Activated T-cell treated with anti-CD3 and anti-CD28 coated beads for 48 hours (primary cell): ENCODE measurements at places on chromosomes 2 and 18.

GRCh38 chr18:69358212-69358895, 42.3 kb upstream of the DOK6 start:
- DNase-seq = no peak

- no peak for DNase-seq
These were observed 25.9 kb downstream of the ITM2C start for GRCh38 chr2:230890646-230891045.

- no peak for DNase-seq
These were observed 42.4 kb upstream of the NABP1 start for GRCh38 chr2:191635333-191636234.

DNA sequence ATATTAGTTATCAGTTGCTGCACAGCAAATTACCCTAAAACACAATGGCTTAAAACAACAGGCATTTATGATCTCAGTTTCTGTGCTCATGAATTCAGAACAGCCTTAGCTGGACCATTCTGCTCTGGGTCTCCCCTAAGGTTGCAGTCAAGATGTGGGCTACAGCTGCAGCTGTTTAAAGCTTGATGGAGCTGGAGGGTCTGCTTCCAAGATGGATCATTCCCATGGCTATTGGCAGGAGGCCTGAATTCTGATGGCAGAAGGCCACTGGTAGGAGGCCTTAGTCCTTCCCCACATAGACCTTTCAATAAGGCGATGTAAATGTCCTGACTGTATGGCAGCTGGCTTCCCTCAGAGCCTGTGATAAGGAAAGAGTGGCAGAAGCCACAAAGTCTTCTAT, 118.6 kb upstream of the SERPINE2 start:
- DNase-seq = no peak

GRCh38 chr2:100886085-100886484, 66.1 kb downstream of the NPAS2 start:
- no peak for DNase-seq

GRCh38 chr18:57629422-57629821, 7.8 kb upstream of the NARS1 start:
- no peak for DNase-seq

GRCh38 chr18:44945888-44946401, 265.3 kb downstream of the SETBP1 start:
- DNase-seq = no peak

DNA sequence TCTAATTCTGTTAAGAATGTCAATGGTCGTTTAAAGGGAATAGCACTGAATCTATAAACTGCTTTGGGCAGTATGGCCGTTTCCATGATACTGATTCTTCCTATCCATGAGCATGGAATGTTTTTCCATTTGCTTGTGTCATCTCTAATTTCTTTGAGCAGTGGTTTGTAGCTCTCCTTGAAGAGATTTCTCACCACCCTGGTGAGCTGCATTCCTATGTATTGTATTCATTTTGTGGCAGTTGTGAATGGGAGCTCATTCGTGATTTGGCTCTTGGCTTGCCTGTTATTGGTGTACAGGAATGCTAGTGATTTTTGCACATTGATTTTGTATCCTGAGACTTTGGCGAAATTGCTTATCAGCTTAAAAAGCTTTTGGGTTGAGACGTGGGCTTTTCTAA, 38.3 kb upstream of the WDR75 start:
- DNase-seq = no peak

DNA sequence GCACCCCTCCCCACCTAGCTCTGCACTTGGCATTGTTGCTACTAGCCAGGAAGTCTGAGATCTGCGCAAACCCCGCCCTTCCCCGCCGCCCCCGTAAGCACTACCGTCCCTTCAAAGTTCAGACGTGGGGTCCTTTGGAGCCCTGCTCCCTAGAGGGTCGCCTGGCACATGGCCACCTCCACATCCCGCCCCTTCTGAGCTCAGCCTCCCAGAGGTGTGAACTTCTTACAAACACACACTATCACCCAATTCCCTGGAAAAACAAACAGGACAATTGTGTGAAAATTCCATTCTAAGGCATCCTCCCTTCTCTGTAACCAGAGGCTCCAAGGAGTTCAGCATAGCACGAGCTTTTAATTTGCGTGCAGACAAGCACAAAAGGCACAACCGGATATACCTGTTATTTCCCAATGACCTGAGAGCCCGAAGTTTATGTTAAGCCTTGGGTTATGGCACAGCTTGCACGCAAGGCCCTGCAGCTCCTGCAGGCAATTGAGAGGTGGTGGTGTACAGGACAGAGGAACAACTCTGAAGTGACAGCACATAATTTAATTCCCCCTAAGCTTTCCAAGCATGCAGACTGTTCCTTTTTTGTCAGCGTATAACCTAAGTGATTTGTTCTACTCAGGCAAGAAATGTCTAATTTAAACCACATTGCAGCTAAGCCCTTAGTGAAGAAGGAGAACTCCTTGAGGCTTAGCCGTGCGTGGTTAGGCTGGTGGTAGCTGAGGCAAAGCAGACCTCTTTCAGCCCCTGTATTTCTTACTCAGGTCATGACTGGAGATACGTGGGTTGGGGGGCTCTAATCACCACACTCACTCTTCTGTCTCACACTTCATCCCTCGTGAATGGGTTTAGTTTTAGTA, 20.3 kb upstream of the CYP1B1 start:
- DNase-seq = no peak
